Activated gamma-delta T cell (primary cell): ENCODE measurements at places on chromosomes 1 and 21.
A peak's percentile ranks its signal among the peaks of the same experiment; 100 is the strongest.

DNA sequence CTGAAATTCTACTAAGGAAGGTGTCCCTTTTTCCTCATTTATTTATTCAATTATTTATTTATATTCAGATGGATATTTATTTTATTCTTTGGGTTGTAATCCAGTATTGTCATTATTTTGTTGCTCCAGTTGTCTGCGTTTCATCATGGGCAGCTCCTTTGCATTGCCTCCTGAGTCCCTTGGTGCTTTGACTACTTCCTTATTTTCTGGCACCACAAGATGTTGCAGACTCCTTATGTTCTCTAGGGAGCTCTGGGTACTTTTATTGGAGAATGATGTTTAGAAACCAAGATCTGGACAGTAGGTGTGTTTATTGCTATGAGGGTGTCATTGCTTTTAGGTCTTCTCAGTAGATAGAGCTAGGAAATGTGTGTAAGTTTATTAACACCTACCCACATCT is 59.9 kb upstream of the ERRFI1 start:
- no peak for DNase-seq

DNA sequence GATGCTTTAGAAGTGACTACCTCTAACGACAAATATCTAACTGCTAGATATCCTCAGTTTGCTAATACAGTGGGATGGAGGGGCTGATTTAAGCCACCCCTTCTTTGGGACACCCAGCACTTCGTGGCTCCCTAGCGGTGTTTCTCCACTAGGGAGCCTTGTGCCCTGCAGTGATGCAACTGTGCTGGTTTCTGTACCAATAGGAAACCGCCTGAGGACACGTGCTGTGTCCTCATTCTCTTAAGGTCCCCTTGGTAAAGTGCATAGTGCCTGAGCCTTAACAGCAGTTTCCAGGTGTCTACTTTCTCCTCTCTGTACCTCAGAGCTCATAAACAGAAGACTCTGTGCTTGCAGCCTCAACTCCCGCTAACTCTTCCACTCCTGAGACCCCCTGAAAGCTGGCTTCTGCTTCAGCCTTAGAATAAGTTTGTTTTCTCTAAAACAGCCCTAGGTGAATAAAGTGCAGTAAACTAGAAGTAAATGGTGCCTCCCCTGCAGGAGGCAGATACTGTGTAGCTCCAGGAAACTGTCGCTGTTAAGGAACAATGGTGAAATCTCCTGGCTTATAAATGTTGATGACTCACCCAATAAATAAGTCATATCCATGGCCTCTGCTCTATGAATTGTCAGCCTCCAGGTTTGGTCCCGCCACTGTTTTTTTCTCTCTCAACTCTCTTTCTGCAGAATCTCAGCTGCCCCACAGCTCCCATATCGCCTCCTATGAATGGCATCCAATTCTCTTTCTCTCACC is 130.4 kb downstream of the AK5 start:
- no peak for DNase-seq

DNA sequence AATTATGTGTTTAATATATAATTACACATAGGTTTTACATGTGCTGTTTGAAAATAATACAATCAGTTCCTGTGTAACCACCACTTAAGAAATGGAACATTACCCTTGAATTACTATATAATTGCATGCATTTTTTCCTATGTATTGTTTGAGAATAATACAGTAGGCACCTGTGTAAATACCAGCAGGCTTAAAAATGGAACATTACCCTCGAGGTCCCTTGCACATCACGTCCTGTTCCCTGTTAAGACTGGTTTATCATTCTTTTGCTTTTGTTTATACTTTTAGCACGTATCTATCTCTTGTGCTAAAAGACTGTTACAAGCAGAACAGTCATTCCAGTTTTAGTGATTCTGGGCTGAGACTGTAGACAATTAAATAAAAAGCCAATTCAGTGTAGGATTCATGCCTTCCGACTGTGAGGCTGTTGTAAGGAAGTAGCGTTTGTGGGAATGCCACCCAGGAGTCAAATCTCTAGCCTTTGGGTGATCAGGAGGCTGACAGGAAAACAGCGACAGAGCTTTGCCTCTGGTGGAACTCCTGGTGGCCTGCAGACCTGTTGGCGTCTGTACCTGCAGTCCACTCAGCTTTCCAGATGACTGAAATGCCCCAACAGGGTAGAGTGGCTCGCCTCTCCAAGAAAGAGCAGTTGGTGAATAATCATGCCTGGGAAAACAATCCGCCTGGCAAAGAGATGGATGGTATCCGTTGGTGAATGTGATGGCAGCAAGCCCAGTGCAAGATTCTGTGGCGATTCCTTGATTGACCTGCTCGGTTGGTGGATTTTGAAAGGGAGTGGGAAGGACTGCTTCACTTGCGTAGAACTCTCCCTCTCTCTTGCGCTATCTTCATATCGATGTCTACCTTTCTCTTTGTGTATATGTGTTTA is 58.0 kb downstream of the DISC1 start:
- no peak for DNase-seq

DNA sequence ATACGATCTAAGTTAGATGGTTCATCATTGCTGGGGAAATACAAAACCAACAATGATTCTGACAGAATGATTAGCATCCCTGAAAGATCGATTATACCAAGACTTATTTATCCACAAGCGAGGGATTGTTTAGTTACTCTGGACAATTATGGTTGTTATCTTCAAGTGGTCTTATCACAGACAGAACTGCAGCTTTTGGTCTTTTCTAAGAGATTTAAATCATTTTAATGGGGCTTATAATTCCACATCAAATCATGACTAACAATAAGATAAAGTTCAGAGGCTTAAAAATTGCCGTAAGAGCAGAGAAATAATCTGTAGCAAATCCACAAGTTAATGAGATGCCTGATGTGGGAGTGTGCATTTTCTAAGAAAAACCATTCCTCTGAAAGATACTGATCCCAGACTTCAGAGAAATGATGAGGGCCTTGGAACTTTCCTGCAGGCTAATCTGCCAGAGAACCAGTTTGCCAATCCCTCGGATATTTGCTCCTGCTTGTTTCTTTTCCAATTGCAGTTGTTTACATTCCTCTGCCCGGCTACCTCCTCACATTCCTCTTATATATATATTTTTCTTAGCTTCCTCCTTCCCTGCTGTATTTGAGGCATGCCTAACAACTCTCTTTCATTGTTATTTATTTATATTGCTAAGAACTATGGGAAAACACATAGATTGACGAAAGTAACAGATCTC is 134.8 kb downstream of the BACH1 start:
- DNase-seq = no peak

DNA sequence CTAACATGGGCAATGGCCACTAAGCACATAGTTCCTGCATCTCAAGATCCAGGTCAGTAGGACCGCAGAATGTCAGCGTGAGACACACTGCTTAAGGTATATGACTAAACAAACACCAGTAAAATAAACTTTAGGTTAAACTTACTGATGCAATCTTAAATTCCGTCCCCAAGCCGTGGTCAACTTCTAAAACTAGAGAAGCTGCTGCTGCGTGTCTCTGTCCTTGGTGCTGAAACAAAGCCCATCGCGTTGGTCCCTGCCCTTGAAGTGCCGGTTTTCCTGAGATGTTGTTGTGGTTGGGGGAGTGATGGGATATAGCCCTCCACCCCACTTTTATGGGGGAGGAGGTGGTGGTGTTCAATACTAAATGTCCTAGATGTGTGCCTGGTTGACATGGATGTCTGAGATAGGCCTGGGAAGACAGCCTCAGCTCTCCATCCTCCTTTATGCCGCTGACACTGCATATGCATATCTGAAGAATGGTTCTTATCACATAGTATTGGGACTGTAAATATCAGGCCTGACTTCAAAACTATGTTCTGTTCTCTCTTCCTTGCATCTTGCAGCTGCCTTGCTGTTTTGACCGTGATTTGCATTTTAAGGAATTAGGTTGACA is 72.0 kb upstream of the KCNA3 start:
- no peak for DNase-seq

GRCh38 chr1:77925956-77926355 is 37.5 kb downstream of the NEXN start:
- no peak for DNase-seq

- DNase-seq = no peak
Measured at GRCh38 chr1:2302292-2302925, 74.3 kb downstream of the SKI start.

GRCh38 chr21:15183813-15184257 is 119.0 kb upstream of the NRIP1 start:
- DNase-seq = no peak

- DNase-seq = no peak
Measured at GRCh38 chr1:172121081-172121717, 279.9 kb downstream of the DNM3 start.

GRCh38 chr1:228375578-228376261 is 30.9 kb downstream of the TRIM11 start:
- no peak for DNase-seq

DNA sequence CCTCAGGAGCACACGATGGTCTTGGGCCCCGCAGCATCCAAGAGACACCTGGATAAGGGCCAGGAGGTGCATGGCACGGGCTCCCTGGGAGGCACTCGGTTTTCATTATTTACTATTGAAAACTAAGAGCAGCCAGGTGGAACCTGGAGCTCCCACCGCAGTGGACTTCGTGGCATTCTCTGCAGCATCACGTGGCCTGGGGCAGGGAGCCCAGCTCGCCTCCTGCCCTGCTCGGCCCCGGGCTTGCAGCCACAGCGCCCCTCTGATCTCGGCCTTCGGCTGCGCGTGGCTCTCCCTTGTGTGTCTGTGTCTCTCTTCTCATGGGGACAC is 121.6 kb downstream of the SIK1 start:
- DNase-seq = no peak

DNA sequence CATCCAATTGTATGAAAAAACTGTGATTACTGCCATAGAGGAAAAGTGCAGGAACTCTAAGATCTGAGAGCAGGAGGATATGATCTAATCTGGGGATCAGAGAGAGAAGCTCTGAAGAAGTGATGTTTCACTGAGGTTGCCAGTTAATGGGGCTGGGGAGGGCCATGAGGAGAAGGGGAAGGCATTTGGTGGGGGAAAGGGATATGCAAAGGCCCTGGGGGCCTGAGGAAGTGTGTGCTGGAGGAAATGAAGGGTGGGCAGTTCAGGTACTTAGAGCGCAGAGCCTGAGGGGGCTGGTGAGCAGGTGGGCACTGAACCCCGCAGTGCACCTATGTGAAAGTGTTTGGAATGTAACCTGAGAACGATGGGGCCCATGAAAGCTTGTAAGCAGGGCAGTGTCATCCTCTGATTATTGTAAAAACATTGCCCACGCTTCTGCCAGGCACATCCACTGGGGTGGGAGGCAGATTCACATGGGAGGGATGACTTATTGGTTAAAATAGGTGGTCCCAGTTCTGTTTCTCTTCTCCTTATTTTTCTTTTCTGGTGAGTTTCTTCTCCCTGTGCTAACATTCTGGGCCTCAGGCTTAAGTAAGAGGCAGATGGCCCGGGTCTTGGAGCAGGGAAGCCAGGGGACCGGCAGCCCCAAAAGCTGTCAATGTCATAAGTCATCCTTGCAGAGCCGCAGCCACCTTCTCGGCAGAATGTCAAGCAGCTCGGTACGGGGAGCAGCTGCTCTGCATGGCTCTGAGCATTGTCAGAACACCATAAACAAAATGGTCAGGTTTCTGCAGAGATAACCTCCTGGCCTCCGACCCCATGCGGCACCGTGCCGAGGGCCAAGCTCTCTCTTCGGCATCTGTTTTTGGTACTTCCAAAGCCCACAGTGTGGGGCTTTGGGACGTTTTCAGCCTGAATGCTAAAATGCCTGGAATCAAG is 492.0 kb upstream of the VAMP3 start:
- DNase-seq = no peak

DNA sequence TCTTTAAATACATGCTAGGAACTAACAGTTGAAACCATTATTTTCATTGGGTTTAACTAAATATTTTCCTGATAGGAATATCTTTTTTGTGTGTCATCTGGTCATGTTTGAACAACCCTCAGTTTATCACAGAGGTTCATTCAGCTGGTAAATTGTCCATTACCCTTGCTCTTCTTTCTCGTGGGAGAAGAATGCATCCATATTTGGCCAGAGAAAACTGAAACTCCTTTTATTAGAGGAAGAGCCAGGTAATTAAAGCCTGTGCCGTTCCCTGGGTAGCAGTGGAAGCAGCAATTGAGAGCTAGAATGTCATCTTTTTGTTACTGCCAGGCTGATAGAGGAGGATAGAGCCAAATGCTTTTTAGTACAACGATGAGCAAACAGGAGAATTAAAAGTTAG is 587.2 kb upstream of the ZRANB2 start:
- DNase-seq = no peak

- no peak for DNase-seq
Measured at GRCh38 chr1:160494620-160495019, 28.4 kb downstream of the SLAMF6 start.

- no peak for DNase-seq
Measured at GRCh38 chr1:107877745-107878144, 87.2 kb downstream of the VAV3 start.

DNA sequence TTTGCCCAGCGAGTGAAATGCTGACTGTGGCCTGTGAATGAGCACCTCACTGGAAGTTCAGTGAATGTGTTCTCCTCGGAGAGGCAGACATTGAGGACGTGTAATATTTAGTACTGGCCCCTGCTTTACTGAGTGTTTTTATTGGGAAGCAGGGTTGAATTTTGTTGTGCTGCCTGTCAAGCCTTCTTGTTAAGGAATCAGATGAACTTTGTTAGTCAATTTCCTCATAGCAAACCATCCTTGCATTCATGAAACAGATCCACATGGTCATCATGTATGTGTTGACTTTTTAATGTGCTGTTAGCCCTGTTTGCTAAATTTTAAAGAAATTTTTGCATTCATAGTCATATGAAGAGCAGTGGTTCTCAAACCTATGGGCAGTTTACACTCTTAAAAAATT is 47.9 kb downstream of the AGPAT3 start:
- no peak for DNase-seq

GRCh38 chr1:175690298-175690697 is 53.1 kb downstream of the TNR start:
- DNase-seq = no peak

GRCh38 chr1:155254714-155255242 is 505 bp downstream of the ENTREP3 start:
- no peak for DNase-seq

DNA sequence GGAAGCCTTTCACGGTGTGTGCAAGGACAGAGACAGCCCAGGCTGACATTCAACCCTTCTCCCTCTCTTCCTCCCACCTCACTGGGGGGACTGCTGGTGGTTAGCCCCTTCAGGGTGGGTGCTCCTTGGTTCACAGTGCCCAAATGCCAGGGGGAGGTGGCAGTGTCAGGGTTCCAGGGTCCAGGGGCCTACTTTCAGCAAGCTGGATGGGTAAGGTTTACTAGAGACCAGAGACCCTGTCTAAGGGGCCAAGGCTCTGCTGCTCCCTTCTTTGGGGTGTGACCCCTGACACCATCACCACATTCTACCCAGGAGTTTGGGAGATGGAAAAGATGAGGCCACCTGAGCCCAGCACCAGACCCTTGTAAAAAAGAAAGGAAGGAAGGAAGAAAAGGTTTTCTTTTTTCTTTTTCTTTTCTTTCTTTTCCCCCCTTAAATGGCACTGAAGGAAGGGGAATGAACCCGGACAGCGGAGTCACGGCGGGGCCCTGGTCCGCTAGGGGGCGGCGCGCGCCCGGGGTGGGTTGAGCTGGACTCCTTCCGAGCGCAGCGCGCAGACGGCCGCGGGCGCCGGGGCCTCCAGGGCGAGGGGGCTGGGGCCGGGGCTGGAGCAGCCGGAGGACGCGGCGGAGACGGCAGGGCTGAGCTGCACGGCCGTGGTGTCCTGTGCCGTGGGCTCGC is 18.8 kb downstream of the KNCN start:
- peak; percentile 58 for DNase-seq

GRCh38 chr1:17195731-17196130 is 9.2 kb upstream of the PADI1 start:
- DNase-seq = no peak

- DNase-seq = no peak
Measured at GRCh38 chr1:180639871-180640270, 8.0 kb downstream of the XPR1 start.

- no peak for DNase-seq
Measured at GRCh38 chr1:41726899-41727748, 191.6 kb downstream of the HIVEP3 start.
